ENCODE measurements at places on chromosomes 13 and 19.

- DNase-seq, result no peak
These were observed 1.3 kb upstream of the CLASRP start for GRCh38 chr19:45037393-45038169.

DNA sequence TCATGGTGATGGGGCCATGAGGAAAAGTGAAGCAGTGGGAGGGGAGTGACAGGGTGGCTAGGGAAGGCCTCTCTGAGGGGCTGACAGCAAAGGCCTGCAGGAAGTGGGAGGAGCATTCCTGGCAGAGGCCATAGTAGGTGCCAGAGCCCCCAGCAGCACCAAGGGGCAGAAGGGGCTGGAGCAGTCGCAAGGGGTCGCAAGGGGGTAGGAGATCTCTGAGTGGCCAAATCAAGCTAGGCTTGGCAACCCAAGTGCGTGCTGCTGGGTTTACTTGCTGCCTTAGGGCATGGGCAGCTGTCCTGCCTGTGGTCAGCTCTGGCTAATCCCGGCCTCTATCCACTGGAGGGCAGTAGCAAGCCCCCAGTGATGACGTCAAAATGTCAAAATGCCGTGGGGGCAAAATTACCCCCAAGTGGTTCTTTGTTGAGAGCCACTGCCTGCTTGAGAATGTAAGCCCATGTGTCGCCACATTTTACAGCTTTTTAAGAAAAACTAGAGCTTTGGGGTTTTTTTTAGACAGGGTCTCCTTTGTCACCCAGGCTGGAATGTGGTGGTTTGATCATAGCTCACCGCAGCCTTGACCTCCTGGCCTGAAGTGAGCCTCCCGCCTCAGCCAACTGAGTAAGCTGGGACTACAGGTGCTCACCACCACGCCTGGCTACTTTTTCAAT lies 11.8 kb downstream of the CCDC97 start:
- peak; percentile 91 for DNase-seq

GRCh38 chr19:11203194-11204075 lies 6.1 kb upstream of the KANK2 start:
- DNase-seq, result peak; percentile 92

- DNase-seq, result peak; percentile 24
These were observed at the start of gene SACS for GRCh38 chr13:23433171-23434153. Gene SACS (minus strand): TSS chr13:23433702. CDS start chr13:23411239, 22,463 bp downstream.

DNA sequence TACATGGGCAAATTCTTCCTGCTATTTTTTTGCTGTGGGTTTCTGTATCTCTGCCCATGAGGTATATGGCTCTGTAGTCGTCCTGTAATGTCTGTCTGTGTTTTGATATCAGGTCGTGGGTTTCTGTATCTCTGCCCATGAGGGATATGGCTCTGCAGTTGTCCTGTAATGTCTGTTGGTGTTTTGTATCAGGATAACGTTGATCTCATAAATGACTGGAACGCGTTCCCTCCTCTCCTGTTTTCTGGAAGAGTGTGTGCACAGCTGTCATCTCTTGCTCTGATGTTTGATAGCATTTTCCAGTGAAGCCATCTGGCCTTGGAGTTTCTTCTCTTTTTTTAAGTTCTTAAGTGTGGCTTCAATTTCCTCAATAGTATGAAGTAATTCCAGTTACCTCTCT lies 57.2 kb downstream of the SOX1 start:
- DNase-seq, result no peak

GRCh38 chr13:25463496-25463895 lies 91.7 kb downstream of the ATP8A2 start:
- no peak for DNase-seq

GRCh38 chr13:33207615-33207961 lies 78.0 kb downstream of the STARD13 start:
- no peak for DNase-seq

DNA sequence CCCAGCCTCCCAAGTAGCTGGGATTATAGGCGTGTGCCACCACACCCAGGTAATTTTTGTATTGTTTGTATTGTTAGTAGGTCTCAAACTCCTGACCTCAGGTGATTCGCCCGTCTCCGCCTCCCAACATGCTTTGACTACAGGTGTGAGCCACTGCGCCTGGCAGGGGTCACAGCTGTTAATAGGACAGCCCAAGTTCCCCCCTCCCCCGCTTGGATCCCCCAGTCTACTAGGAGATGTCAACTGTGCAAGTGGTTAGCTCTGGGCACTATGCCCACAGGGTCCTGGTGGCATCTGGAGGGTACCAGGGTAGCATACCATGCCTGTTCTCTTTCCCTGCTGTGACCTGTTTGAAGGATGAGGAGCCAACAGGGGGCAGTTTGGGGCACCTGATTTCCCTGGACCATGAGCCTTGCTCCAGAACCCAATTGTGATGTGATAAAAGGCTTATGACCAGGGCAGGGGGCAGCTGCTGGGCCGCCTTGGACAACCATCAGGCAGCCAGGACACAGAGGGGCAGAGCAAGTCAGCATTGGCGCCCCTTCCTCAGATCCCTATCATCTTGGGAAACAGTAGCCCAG lies at the start of gene TSPAN16:
TSS of gene TSPAN16 (plus strand) at position 496 of the 581 bp plus-strand sequence. CDS start 138 bp downstream, outside the sequence.
- DNase-seq, result no peak

DNA sequence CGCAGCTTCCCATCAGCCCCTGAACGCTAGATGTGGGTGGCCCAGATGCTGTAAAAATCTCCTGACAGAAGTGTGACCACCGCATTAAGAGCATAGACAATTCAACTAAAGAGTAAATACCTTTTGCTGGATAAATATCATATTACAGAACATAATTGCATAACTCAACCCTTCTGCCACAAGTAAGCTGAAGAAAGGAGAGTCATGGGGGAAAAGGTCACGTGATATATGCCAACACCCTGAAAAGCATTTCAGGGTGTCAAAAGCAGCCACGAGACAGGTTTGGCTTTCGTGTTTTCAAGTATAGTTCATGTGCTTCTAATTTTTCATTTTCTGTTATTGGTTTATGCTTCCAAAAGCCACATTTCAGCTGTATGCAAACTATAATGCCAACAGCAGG lies 71.3 kb downstream of the LHFPL6 start:
- no peak for DNase-seq

DNA sequence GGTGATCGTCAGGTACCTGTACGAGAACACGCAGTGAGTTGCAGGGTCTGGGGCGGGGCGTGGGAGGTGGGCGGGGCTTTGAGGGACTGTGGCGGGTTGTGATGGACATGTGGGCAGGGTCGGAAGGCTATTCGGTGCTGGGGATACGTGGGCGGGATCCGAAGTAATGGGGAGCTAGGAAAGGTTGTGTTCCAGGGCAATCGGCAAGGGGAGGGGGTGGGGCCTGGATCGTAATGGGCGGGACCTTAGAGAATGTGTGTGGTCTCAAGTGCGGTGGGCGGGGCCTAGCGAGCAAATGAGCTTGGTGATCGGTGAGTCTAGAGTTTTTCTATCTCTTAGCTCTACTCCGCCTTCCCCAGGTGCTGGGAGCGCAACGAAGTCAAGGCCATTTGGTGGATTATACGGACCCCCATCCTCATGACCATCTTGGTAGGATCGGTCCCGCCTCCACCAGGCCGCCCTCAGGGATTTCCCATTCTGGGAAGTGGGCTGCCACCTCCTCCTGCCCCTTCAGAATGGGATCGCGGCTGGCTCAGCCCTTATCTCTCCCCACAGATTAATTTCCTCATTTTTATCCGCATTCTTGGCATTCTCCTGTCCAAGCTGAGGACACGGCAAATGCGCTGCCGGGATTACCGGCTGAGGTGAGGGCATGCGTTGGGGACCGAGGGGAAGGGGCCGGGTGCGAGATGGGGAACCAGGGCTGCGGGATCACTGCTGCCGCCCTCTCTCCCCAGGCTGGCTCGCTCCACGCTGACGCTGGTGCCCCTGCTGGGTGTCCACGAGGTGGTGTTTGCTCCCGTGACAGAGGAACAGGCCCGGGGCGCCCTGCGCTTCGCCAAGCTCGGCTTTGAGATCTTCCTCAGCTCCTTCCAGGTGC lies 9.6 kb downstream of the GIPR start:
- DNase-seq, result peak; percentile 74

GRCh38 chr13:80884056-80884785 lies 543.3 kb upstream of the SPRY2 start:
- DNase-seq, result no peak

DNA sequence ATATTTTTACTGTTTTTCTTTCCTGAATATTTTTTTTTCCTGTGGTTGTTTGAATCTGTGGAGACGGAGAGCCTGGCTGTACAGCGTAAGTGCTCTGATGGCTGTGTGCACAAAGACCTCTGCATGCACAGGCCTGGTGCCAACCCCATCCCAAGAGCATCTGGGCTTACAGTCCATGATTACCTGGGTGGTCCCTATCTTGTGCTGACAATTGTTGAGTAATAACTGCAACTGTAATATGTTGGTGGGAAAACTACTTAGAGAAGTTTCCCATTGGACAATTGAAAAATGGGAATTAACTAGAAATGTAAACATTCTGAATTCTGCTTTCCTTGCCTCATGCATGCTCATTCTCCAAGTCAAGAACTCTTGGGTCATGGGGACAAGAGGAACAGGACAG lies 268.7 kb downstream of the SHISA2 start:
- DNase-seq, result no peak

DNA sequence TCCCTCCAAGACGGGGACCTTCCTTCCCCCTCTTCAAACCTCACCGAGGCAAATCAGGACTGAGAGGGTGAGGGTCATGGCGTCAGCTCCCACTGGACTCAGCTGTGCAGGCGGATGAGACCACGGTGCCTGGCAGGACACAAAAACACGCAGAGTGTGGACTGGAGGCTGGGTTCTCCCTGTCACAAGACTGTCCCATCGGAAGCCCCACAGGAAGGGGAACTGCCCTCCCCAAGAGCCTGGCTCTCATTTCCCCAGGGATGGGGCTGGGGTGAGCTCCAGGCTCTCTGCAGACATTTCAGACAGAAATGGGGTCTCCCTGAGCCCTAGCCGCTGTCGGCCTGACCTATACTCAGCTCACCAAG lies at the start of gene LILRB5:
TSS of gene LILRB5 (minus strand) at position 158 of the 365 bp plus-strand sequence. CDS start at position 78, 80 bp downstream.
- DNase-seq, result no peak

DNA sequence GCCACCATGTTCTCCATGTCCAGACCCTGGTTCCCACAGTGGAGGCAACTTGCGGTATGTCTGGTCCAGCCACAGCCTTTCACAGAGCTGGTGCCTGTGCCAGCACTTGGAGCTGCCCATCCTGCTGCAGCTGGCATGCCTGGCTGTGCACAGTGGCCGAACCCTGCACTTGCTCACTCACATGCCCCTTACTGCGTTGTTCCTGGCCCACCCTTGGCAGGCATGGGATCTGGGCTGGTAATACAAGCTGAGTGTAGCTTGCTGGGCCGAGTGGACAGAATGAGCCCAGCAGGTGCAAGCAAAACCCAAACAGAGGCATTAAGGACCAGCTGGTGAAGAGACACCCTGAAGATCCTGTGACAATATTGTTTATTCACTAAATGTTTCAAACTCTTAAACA lies 583.9 kb upstream of the SLITRK6 start:
- no peak for DNase-seq

DNA sequence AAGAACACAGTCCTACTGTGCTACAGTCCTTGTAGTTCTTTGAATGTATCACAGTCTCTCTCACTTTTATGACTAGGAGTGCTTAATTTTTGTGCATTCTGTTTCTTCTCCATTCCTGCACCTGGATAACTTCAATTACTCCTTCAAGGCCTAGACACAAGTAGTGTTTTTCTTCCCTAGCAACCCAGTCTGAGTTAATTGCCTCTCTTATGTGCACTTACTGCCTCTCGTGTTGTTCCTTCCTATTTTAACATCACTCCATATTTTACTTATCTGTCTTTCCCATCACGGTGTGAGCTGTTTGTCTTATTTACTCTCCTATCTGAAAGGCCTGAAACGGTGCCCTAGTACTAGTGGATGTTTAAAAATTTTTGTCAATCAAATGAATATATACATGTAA lies 101.5 kb downstream of the HS6ST3 start:
- DNase-seq, result no peak

DNA sequence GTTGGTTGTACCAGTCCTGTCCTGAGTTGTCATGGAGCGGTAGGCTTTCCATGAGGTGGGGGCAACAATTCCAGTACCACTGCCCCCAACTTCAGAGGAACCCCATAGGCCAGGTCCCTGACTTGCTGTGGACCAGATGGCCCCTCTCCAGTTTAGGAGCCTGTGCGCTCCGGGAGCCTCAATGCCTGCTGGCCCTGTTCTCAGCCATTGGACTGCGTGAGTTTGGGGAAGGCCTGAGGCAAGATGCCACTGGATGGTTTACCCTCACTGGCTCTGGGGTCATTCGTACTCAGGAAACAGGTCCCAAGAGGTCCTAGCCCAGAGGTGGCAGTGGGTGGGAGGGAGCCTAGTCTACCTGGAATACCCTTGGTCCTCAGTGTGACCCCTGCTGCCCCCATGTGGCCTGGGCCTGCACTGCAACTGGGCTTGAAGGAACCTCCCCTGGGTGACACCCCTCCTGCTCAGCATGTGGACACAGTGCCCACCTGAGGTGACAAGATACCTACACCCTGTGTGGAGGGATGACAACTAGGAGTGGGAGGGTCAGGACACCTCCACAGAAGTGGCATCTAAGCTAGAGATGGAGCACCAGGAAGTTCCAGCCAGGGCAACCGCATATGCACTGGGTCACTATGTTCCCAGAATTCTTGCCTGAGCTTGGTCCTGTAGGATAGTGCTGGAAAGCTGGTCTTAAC lies 6.0 kb upstream of the PRR19 start:
- no peak for DNase-seq
